ENCODE measurements at places on chromosomes 4 and X. TPM values are rescaled to one million over a fixed set of nuclear protein-coding genes. Genes with fewer than 3 reads are reported as not detected.

- H3K36me3 ChIP-seq: no peaks in the 10 kb centered on the region
- no peaks in the 10 kb centered on the region for H3K4me1 ChIP-seq
- no peak for DNase-seq
- H3K27ac ChIP-seq: no peak overlapping the region
Measured at GRCh38 chr4:172045981-172046380, 232.8 kb downstream of the GALNTL6 start.

GRCh38 chr4:79585834-79586233 lies 177.8 kb upstream of the GK2 start:
- H3K27ac ChIP-seq: no peak overlapping the region
- DNase-seq: no peak
- no peaks in the 10 kb centered on the region for H3K27me3 ChIP-seq
- H3K4me3 ChIP-seq: no peak overlapping the region

GRCh38 chrX:119495734-119496726 lies 27.8 kb downstream of the SLC25A5 start:
- H3K27ac ChIP-seq: no peak overlapping the region
- H3K4me1 ChIP-seq: no peaks in the 10 kb centered on the region
- DNase-seq: no peak
- no peaks in the 10 kb centered on the region for H3K36me3 ChIP-seq

DNA sequence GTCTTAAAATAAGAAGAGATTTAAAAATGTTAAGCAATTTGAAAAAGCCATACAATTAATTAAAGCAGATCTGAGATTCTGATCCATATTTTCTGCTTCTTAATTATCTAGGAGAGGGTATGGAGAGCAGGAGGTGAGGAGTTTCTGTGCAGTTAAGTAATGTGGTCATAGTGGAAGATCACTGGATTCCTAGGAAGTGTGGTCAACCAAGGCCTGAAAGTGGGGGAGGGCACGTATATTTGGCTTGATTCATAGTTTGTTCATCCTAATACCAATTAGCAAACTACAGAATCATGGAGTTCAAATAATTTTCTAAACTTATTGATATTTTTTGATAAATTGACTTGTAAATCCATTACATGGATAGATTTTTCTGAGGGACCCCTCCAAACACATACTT lies 768.3 kb downstream of the RAPGEF2 start:
- H3K4me3 ChIP-seq: no peak overlapping the region
- no peak overlapping the region for H3K27ac ChIP-seq
- no peaks in the 10 kb centered on the region for H3K27me3 ChIP-seq

GRCh38 chr4:71366766-71367165 lies 27.9 kb downstream of the SLC4A4 start:
- H3K36me3 ChIP-seq: no peaks in the 10 kb centered on the region
- H3K27ac ChIP-seq: no peak overlapping the region
- no peak for DNase-seq
- no peak overlapping the region for H3K4me3 ChIP-seq

DNA sequence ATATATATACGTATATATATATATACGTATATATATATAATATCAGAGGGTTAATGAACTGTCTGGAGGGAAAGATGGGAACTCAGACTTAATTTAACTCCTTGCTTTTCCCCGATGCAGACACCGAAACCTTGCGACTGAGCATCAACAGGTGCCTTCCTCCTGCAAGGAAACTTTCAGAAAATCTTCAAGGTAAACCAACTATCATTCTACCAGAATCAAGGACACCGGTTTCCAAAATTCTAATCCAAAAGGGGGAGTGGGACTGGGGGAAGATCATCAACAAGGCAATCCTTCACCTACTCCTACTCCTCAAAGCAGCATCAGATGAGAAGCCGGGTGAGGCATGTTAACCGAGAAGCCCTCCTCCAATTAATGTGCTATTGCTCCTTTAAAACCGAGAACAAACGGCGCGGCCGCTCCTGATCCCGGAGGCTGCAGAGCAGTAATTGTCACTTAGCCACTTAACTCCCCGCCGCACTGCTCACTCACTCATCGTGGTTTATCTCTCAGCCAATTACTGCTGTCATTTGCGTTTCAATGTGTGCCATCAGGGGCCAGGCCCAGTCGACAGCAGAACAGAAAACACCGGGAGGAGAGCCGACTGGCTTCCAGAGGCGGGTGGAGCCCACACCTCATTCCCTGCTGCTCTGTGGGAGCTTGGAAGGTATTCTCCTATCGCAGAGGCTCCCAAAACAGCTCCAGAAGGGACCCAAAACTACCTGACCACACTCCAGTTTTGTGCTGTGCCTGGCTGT lies 61.7 kb downstream of the MAML3 start:
- peak overlapping the region; percentile 45 for H3K27ac ChIP-seq
- H3K4me1 ChIP-seq: peaks cover 85% of the 10 kb centered on the region
- no peaks in the 10 kb centered on the region for H3K36me3 ChIP-seq
- 0 out of 2 replicates have a peak overlapping the region, but pooled peaks have one; percentile 0 for H3K4me3 ChIP-seq

DNA sequence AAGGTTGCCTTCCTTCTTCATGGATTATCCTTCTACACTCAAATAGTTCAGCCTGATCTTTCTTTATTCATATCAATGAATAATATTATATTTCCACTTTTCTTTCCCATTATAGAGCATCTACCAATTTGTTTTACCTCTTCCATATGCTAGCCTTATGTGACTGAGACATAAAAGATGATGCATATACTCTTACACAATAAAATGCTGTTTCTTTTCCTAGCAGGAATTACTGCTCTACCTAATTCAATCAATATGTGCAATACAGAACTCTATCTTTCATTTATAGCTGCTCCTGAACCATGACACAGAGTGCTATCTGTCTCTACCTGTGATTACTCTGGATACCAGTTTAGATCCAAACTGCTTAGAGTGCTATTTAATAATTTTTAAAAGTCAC lies 2334.0 kb downstream of the PCDH7 start:
- DNase-seq: no peak
- H3K4me1 ChIP-seq: no peaks in the 10 kb centered on the region
- H3K27ac ChIP-seq: no peak overlapping the region
- H3K4me3 ChIP-seq: no peak overlapping the region

- H3K36me3 ChIP-seq: no peaks in the 10 kb centered on the region
- no peak for DNase-seq
- peaks cover 8% of the 10 kb centered on the region for H3K4me1 ChIP-seq
- H3K4me3 ChIP-seq: no peak overlapping the region
Measured at GRCh38 chrX:11702420-11702819, 36.7 kb upstream of the ARHGAP6 start.

- H3K36me3 ChIP-seq: no peaks in the 10 kb centered on the region
- H3K4me3 ChIP-seq: no peak overlapping the region
- H3K27ac ChIP-seq: no peak overlapping the region
- H3K27me3 ChIP-seq: no peaks in the 10 kb centered on the region
Measured at GRCh38 chr4:24871210-24871609, 41.6 kb downstream of the CCDC149 start.

GRCh38 chrX:78514852-78515251 lies 144.3 kb downstream of the RTL3 start:
- H3K4me1 ChIP-seq: no peaks in the 10 kb centered on the region
- no peaks in the 10 kb centered on the region for H3K36me3 ChIP-seq
- H3K4me3 ChIP-seq: no peak overlapping the region
- DNase-seq: no peak
- no peak overlapping the region for H3K27ac ChIP-seq
- H3K27me3 ChIP-seq: no peaks in the 10 kb centered on the region

GRCh38 chr4:99574530-99575324 lies at the start of gene MTTP:
Gene MTTP, plus strand, starts transcription at chr4:99574824. Its CDS starts 86 bp downstream, at chr4:99574910.
- H3K4me1 ChIP-seq: no peaks in the 10 kb centered on the region
- no peaks in the 10 kb centered on the region for H3K36me3 ChIP-seq
- no peak within 1 kb of the TSS for H3K27ac ChIP-seq
- H3K4me3 ChIP-seq: no peak within 1 kb of the TSS

GRCh38 chr4:124941267-124941666 lies 228.7 kb upstream of the ANKRD50 start:
- peaks cover 50% of the 10 kb centered on the region for H3K4me1 ChIP-seq
- H3K27ac ChIP-seq: peak overlapping the region; percentile 76
- no peaks in the 10 kb centered on the region for H3K27me3 ChIP-seq
- H3K4me3 ChIP-seq: no peak overlapping the region
- no peaks in the 10 kb centered on the region for H3K36me3 ChIP-seq

GRCh38 chrX:107632346-107632745 lies 4.0 kb downstream of the PRPS1 start:
- no peaks in the 10 kb centered on the region for H3K36me3 ChIP-seq
- no peak overlapping the region for H3K27ac ChIP-seq
- H3K4me3 ChIP-seq: no peak overlapping the region
- H3K27me3 ChIP-seq: no peaks in the 10 kb centered on the region

GRCh38 chrX:72006461-72006860 lies 95.8 kb downstream of the NHSL2 start:
- H3K27ac ChIP-seq: no peak overlapping the region
- H3K27me3 ChIP-seq: no peaks in the 10 kb centered on the region
- H3K36me3 ChIP-seq: no peaks in the 10 kb centered on the region

GRCh38 chr4:108450236-108450898 lies 170.0 kb upstream of the RPL34 start:
- DNase-seq: no peak
- H3K27ac ChIP-seq: no peak overlapping the region
- H3K4me3 ChIP-seq: no peak overlapping the region
- H3K36me3 ChIP-seq: no peaks in the 10 kb centered on the region
- H3K4me1 ChIP-seq: no peaks in the 10 kb centered on the region

DNA sequence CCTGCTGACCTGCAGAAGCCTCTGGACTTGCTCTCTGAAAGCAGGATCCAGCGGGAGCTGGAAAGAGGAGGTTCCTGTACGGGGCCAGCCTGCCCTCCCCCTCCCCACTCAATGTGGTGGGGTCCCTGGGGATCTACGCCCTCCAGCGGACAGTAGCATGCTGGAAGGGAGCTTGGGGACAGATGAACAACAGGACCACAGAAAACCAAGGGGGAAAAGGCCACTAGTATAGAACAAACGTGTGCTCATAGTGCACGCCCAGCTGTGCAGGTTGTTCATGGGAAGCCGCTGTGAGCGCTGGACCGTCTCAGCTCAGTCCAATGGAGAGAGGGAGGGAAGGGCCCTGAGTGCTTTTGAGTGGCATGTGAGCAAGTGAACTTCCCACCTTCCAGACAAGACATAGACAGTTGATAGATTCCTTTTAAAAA lies 15.8 kb downstream of the HMX1 start:
- no peak for DNase-seq
- H3K4me1 ChIP-seq: peaks cover 15% of the 10 kb centered on the region

GRCh38 chrX:10198254-10198653 lies 41.5 kb downstream of the CLCN4 start:
- no peaks in the 10 kb centered on the region for H3K27me3 ChIP-seq
- no peak overlapping the region for H3K4me3 ChIP-seq
- DNase-seq: no peak
- H3K4me1 ChIP-seq: no peaks in the 10 kb centered on the region
- H3K36me3 ChIP-seq: no peaks in the 10 kb centered on the region
- no peak overlapping the region for H3K27ac ChIP-seq

- no peaks in the 10 kb centered on the region for H3K27me3 ChIP-seq
- H3K27ac ChIP-seq: no peak overlapping the region
- DNase-seq: no peak
- peaks cover 3% of the 10 kb centered on the region for H3K4me1 ChIP-seq
Measured at GRCh38 chr4:101695176-101695575, 95.4 kb upstream of the BANK1 start.

DNA sequence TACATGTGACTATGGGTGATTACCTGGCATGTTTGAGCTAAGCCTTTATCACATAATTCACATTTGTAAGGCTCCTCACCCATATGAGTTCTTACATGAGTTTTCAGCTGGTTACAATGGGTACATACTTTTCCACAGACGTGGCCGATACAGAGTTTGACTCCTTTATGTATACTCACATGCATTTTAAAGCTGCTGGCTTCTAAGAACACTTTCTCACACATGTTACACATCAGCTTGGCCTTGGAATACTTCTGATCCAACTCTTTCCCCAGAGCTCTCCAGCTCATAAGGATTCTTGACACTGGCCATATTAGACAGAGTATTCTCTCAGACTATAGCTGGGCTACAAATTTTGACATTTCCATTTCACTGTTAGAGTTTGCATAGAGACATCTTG lies 66.3 kb downstream of the TAB3 start:
- H3K4me3 ChIP-seq: no peak overlapping the region
- no peak overlapping the region for H3K27ac ChIP-seq
- H3K4me1 ChIP-seq: no peaks in the 10 kb centered on the region
- no peaks in the 10 kb centered on the region for H3K27me3 ChIP-seq
- H3K36me3 ChIP-seq: no peaks in the 10 kb centered on the region

GRCh38 chrX:68354879-68355628 lies 78.2 kb downstream of the OPHN1 start:
- H3K4me1 ChIP-seq: peaks cover 13% of the 10 kb centered on the region
- no peaks in the 10 kb centered on the region for H3K36me3 ChIP-seq
- peak; percentile 5 for DNase-seq
- no peak overlapping the region for H3K27ac ChIP-seq
- H3K4me3 ChIP-seq: no peak overlapping the region

GRCh38 chrX:9747644-9748043 lies 18.0 kb downstream of the GPR143 start:
- no peaks in the 10 kb centered on the region for H3K4me1 ChIP-seq
- H3K36me3 ChIP-seq: no peaks in the 10 kb centered on the region
- H3K27ac ChIP-seq: no peak overlapping the region
- no peak overlapping the region for H3K4me3 ChIP-seq
- H3K27me3 ChIP-seq: no peaks in the 10 kb centered on the region
- no peak for DNase-seq

DNA sequence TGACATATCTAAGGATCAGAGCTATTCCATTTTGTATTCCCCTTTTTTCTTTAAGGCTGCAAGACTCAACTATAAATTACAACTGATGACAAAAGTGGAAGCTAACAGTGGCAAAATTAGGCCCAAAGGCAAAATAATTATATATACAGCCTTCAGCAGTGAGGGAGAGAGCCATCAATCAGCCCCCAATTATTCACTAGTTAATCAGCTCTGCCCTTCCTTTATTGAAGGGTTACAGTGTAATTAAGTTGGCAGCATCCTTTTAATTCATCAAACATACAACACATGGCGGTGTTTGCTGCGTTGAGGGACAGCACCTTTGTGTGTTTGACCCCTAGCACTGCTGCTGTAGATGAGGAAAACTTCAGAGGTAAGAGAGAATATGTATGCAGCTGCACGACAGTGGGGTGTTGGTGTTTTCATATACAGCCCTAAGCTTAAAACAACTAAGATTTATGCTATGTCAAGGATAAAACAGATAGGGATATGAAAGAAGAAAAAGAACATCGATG lies 973.9 kb upstream of the POU3F4 start:
- H3K36me3 ChIP-seq: no peaks in the 10 kb centered on the region
- no peaks in the 10 kb centered on the region for H3K27me3 ChIP-seq
- no peak for DNase-seq
- H3K4me3 ChIP-seq: no peak overlapping the region
- H3K27ac ChIP-seq: no peak overlapping the region

- no peak for DNase-seq
- H3K4me3 ChIP-seq: peak overlapping the region; percentile 67
- peak overlapping the region; percentile 57 for H3K27ac ChIP-seq
- H3K36me3 ChIP-seq: no peaks in the 10 kb centered on the region
Measured at GRCh38 chr4:26583538-26583864, 383 bp upstream of the TBC1D19 start.

ANAPC4 gene
- 11.7 TPM for total RNA-seq

FRYL gene
- total RNA-seq: 17.4 TPM

IL15 gene
- 6.4 TPM for total RNA-seq

RHOXF1 gene
- total RNA-seq: not detected

TMPRSS11F gene
- total RNA-seq: not detected

IL1RAPL2 gene
- not detected for total RNA-seq

NAP1L3 gene
- 3.0 TPM for total RNA-seq

UGT8 gene
- total RNA-seq: not detected

ZBTB33 gene
- 14.2 TPM for total RNA-seq

DOK7 gene
- total RNA-seq: 0.05 TPM

RGN gene
- not detected for total RNA-seq

SYP gene
- total RNA-seq: 0.53 TPM

PPP1R2C gene
- not detected for total RNA-seq

SPARCL1 gene
- total RNA-seq: not detected

NHS gene
- total RNA-seq: 2.6 TPM

AMBN gene
- total RNA-seq: not detected
